ENCODE measurements at places on chromosomes 3 and 15.

- no peak for DNase-seq
Measured at GRCh38 chr3:14862661-14863230, 44.0 kb downstream of the FGD5 start.

DNA sequence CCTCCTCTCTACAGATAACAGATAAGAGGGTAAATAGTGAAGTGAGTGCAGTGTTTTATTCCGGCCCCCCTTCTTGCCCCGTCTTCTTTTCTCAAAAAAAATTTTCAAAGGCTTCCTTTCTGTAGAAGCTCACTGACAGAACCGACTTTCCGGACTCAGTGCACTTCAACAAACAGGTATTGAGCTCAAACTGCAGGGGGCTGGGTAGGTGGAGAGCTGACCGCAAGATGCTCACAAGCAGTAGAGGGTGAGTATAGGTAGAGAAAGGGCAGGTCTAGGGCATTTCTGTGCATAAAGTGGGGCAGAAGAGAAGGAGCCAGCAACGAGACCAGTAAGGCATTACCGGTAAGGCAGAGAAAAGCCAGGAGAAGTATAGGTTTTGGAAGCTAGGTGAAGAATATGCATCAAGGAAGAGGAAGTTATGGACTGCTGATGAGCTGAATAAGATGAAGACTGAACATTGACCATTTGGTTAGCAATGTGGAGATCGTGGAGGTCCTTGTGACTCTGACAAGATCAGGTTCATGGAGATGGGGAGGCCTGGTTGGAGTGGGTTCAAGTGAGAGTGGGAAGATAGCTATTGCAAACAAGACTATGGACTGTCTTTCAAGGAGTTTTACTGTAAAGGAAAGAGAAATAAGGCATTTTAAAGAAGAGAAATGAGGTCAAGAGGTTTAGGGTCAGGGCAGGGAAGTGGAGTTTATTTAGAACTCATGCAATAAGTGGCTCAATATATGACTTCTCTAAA lies 97.4 kb downstream of the ST6GAL1 start:
- no peak for DNase-seq

DNA sequence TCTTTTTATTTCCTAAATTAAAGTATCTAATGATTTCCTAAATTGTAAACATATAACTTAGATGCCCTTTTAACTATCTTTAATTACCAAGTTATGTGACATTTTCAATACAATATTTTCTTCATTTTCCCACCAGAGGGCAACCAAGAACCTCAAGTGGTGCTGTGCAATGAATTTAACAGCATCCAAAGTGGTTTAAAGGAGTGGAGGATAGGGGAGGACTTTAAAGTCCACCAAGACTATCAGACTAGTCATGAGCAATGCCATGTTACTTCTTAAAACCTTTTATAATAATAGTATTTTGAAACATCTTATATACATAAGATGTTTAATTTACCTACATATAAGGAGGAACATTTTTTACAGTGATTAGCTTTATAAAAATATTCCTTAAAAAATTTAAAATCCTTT lies 74.4 kb downstream of the DLG1 start:
- DNase-seq: peak; percentile 71

DNA sequence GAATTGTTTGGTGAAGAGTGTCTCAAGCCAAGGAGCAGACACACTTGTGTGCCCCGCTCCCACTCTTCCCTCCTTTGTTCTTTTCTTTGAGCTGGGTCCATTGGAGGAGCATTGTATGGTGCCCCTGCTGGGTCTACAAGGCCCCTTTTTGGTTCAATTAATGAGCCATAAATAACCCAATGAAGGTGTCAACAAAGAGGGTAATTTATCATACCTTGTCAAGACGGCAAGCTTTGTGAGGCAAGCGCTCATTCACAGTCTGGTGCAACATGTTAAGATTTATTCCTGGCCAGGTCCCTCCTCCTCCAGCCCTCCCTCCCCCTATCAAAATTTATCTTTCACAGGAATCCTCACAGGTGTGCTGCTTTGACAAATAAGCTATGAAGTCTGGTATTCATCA lies 300.1 kb downstream of the RORA start:
- no peak for DNase-seq

DNA sequence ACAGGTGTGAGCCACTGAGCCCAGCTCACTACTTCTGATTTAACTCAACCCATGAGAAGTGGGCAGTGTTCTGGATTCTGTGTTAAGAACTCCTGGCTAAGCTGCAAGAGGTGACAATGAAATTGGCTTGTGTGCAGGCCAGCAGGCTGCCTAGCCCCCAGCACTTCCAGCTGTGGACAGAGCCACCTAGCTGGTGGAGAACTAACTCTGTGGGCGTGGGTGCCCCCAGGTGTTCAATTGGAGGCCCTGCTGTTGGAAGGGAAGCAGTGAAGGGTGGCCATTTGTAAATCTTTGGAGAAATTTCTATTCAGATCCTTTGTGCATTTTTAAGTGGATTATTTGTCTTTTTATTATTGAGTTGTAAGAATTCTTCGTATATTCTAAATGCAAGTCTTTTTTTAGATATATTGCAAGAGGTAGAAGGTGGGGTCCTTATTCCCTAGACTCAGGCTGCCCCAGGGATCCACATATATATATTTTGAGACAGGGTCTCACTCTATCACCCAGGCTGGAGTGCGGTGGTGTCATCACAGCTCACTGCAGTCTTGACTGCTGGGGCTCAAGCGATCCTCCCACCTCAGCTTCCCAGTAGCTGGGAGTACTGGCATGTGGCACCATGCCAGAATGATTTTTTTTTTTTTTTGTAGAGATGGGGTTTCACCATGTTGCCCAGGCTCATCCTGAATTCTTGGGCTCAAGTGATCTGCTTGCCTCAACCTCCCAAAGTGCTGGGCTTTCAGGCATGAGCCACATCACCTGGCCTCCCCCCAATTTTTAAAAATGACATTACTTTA lies 7.2 kb upstream of the SCAMP5 start:
- peak; percentile 30 for DNase-seq

GRCh38 chr3:126158016-126158911 lies 22.1 kb downstream of the ALDH1L1 start:
- no peak for DNase-seq

DNA sequence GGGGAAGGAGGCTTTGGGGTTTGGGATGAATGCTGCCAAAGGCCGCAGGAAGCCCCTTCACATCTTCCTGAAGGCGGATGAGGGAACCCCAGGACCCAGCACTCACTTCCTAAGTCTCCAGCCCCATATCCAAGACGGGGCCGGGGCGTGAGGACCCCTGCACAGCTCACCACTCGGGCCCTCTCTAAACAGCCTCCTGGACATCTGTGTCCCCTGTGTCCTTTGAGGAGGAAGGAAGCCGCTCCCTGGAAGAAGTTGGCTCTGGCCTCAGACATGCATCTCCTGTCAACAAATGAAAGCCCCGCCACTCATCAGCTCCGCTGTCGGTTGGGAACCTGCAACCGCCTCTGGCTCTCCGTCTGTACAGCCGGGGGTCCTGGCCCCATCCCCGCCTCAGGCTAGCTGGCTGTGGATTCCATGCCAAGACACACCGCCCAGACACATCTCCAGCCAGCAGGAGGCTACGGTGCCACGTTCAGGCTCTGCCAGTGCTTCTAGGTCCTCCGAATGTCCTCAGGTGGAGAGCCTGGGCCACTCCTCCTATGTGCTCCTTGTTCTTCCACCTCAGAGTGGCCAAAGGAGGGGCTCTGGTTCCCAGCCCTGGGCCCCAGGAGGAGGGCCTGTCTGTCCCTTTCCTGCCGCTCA lies 140.0 kb upstream of the MEF2A start:
- no peak for DNase-seq

- DNase-seq: no peak
Measured at GRCh38 chr3:32111560-32111959, 5.1 kb downstream of the GPD1L start.

Data from fibroblast of mammary gland (primary cell).